ENCODE measurements at places on chromosomes 5 and 9.
A peak's percentile ranks its signal among the peaks of the same experiment; 100 is the strongest.

GRCh38 chr9:79120941-79121340 lies 450.8 kb upstream of the TLE4 start:
- no peak for DNase-seq

GRCh38 chr9:6408320-6408719 lies 4.7 kb upstream of the UHRF2 start:
- no peak for DNase-seq

- DNase-seq: no peak
Observed at GRCh38 chr5:142500227-142500905, 175.5 kb upstream of the SPRY4 start.

- DNase-seq: peak; percentile 11
Observed at GRCh38 chr9:116191576-116192415, 38.2 kb downstream of the PAPPA start.

DNA sequence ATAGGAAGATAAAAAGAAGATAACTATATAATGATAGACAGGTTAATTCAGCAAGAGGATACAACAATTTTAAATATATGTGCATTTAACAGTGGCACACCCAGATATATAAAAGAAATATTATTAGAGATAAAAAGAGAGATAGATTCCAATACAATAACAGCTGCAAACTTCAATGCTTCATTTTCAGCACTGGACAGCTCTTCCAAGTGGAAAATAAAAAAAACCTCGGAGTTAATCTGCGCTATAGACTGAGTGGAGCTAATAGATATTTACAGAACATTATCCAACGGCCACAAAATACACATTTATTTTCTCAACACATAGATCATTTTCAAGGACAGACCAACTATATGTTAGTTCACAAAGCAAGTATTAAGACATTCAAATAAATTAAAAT lies 1229.5 kb upstream of the CDH6 start:
- DNase-seq: peak; percentile 33

DNA sequence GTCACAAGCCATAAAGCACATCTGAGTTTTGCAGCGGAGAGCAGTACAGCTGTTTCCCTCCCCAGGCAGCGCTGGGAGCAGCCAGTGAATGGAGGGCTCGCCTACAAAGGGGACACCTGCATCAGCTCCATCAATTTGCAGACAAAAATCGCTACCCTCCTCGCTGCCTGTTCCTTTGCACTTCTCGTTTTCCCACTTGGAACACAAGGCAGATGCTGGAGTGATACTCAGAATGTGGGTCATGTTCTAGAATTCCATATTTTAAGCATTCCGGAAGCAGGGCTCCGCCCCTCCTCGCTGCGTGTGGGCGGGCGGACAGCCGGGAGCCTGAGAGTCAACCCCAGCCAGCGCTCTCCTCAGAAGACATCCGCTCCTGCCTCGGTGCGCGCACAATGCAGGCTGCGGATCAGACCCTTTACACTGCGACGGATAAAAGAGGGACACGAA lies 92.1 kb downstream of the LMNB1 start:
- DNase-seq: peak; percentile 78

DNA sequence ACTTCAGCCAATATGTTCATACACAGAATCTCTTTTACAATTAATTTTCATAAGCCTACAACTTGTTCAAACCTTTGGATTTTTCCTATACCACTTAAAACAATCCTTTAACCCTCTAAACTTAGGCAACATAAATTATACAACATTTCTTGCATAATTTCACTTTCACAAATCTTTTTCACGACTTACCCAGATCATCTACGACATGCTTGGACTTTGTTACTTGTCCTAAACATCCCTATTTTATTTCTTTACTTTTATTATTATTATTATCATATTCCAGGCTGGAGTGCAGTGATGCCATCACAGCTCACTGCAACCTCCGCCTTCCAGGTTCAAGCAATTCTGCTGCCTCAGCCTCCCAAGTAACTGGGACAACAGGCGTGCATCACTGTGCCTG lies 68.0 kb downstream of the CACNA1B start:
- no peak for DNase-seq

- DNase-seq: peak; percentile 20
Observed at GRCh38 chr5:36854402-36855140, 22.0 kb upstream of the NIPBL start.

- DNase-seq: no peak
Observed at GRCh38 chr9:113854310-113854709, 21.8 kb upstream of the ZNF618 start.

- no peak for DNase-seq
Observed at GRCh38 chr9:87556039-87556438, 58.4 kb downstream of the DAPK1 start.

DNA sequence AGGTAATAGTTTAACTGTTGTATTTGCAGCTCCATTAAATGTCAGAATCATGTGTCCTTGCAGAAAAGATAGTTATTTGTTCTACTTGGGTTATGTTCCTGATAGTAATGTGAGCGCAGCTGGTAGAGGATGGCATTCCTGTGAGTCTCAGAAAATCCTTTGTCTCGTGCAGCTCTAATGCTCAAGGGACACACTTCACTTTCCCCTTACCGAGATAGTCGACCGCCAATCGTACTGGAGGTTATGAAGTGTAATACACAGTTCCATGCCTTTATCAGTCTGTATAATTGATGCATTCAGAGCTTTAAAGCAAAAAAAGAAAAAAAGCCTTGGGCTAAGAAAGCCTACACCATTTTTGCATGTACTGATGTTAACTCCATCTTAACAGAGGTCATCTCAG lies 60.2 kb upstream of the SRP19 start:
- DNase-seq: no peak

DNA sequence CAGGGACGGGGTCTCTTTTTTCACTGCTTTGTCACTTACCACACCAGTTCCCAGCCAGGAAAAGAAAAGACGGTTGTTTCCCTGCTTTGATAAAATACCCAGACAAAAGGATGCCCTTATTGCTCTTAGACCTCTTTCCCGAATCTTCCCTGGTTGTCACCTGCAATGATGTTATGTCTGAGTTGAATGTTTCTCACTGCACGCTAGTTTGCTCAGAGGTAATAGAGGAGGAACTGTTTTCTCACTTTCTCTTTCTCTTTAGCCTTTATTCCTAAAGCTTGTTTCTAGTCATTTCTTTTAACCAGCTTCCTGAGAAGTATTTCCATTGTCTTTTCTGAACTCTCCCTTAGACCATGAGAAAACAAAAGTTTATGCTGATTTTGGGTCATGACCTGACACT lies 32.9 kb downstream of the ACER2 start:
- DNase-seq: no peak

GRCh38 chr5:175695161-175696126 lies 37.6 kb downstream of the HRH2 start:
- no peak for DNase-seq

- no peak for DNase-seq
Observed at GRCh38 chr5:130436430-130436829, 532.2 kb downstream of the CHSY3 start.

DNA sequence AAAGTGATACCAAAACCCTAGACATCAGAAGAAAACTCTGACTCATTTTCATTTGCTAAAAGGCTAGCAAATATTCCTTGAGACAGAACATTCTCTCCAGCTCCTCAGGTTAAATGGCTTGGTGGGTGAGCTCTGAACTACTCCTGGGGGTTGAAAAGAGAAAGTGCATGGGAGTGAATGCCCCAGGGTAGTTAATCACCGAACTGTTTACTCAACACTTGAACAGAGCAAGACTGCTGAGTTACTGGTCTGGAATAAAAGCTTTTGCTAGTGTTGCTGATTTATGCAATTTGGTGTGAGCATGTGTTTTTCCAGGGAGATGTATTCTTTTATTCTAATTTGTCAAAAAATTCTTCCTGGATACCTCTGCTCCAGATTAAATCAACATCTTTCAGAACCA lies 88.3 kb upstream of the PRDM9 start:
- DNase-seq: peak; percentile 55

GRCh38 chr5:174491265-174491664 lies 233.1 kb upstream of the MSX2 start:
- DNase-seq: no peak

- DNase-seq: no peak
Observed at GRCh38 chr9:37974506-37975173, 70.7 kb upstream of the SLC25A51 start.

DNA sequence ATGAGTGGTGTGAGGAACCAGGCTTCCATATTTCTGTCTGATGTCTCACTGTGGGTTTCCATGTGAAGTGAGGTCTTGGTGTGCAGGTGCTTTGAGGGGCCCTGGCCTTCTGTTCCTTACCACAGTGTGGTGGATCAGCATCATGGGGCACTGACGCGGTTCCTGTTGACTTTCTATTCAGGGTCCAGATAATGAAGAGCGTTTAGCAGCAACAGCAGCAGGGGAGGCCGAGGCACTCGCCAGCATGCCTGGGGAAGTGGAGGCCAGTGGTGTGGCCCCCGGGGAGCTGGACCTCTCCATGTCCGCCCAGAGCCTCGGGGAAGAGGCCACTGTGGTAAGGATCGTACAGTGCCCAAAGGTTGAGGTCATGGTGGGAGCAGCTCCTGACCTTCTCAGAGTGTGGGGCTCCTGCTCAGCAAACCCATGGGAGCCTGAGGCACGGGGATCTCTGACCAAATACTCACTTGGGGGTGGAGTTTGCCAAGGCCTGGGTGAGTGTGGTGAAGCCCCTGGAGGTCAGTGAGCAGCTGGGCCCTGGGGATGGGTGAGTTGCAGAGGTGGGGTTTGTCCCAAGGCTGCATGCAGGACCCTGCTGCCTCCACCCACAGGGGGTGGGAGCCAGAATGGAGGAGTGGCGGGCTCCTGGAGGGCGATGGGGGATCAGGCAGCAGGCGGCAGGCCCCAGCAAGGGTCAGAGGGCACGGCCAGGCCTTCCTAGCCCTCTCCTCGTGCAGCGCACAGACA lies 61.2 kb downstream of the COL15A1 start:
- no peak for DNase-seq

DNA sequence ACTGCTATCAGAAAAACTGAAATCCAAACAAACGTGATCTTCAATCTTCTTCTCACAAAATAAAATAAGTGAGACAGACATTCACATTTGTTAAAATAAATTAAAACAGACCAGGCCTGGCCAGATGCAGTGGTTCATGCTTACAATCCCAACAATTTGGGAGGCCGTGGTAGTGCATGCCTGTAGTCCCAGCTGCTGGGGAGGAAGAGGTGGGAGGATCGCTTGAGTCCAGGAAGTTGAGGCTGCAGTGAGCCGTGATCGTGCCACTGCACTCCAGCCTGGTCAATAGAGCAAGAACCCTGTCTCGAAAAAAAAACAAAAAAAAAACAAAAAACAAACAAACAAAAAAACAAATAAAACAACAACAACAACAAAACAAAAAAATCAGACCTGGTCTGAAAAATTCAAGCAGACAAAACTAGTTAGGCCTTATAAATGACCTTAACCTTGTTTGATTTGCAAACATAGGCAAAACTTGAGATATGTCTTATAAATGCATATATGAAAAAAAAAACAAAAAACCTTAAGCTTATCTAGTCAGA lies 10.8 kb downstream of the MAPKAP1 start:
- DNase-seq: no peak

DNA sequence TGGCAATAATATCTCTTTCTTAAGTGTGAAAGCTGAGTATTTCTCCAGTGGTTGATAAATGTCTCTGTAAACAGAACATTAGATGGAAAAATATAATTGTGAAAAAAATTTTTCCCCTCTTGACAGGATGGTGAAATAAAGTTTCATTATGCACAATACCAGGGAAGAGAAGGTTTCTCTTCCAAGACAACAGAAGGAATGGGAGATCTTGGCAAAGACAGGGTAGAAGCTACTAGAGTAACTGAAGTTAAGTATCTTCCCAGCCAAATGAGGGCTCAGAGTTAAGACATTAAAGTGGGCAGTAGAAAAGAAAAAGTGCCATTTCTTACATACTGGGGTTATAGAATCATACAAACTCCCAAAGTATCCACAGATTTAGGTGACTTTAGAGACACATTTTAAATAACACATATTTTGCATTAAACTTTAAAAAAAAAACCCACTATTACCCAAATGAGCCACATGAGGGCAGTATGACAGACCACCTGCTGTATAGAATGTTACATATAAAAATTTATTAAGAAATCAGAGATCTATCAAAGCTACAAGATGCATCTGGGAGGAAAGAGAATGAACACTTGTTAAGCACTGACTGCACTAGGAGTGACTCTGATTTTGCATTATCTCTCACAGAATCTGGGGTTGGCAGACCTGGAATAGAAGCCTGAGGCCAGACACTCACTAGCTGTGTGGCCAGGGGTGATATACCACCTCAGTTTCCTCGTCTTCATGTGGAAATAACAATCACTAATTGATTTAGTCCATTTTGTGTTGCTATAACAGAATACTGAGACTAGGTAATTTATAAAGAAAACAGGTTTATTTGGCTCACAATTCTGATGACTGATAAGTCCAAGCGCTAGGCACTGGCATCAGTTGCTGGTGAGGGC lies 98.5 kb downstream of the ARSB start:
- no peak for DNase-seq

GRCh38 chr9:89941875-89942274 lies 337.1 kb downstream of the GADD45G start:
- no peak for DNase-seq

- no peak for DNase-seq
Observed at GRCh38 chr5:89991592-89991991, 418.0 kb downstream of the CETN3 start.

All from neural progenitor cell (in vitro differentiated cells).